Thoracic aorta (tissue), 2 donors: ENCODE measurements at places on chromosomes 3 and 15. TPM values are rescaled to one million over a fixed set of nuclear protein-coding genes. Genes with fewer than 3 reads are reported as not detected.

Gene FAM3D
- total RNA-seq = not detected

Gene FBXL22
- 62.1 TPM for total RNA-seq

Gene EXD1
- not detected for total RNA-seq

Gene MESP2
- not detected for total RNA-seq

Gene NR2E3
- total RNA-seq = 0.27 TPM

Gene SEC62
- total RNA-seq = 49.0 TPM

Gene ERICH6
- not detected for total RNA-seq

Gene SEMA3G
- 16.8 TPM for total RNA-seq

Gene TRH
- not detected for total RNA-seq

Gene GOLGA6L7
- total RNA-seq = not detected

DNA sequence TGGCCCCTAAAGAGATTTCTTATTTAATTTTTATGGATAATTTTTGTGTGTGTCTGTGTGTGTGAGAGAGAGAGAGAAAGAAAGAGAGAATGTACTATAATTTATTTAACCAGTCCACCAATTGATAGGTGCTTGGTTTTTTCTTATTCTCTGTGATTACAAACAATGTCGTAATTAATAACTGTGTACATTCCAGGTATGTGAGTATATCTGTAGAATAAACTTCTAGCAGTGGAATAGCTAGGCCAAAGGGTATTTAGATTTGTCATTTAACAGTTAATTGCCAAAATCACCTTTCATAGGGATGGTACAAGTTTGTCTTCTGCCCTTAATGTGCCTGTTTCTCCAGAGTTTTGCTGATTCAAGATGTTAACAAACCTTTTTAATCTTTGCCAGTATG is 35.3 kb downstream of the FOXL2 start:
- DNase-seq = no peak

GRCh38 chr15:40927873-40928806 is 1.0 kb upstream of the DLL4 start:
- DNase-seq = no peak

DNA sequence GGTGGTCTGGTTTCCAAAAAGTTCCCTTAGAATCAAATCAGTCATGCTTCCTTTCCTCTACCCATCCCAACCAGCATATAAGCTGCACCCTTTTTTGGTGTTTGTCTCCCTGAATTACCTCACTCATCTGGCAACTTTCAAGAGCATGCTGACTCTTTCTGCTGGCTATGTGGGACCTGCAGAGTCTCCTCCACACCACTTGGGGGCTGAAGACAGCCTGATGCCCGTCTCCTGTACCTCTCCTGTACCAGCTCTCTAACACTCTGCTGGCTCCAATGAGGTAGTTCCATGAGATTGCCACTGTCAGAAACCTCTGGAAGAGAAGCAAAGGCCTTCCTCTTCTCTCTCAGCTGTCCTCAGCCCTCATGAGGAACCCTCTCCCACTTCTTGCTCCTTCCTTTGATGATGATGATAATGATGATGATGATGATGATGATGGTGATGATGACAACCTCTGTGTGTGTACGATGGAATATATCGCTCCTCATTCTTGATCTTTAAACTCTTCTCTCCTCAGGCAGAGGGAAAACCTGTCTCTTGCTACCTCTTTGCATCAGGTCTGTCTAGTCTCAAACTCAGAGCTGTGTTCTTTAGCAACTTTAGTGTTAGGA is 257.5 kb downstream of the ZNF621 start:
- no peak for DNase-seq

- DNase-seq = no peak
Measured at GRCh38 chr3:32288819-32289218, 50.3 kb downstream of the CMTM8 start.

DNA sequence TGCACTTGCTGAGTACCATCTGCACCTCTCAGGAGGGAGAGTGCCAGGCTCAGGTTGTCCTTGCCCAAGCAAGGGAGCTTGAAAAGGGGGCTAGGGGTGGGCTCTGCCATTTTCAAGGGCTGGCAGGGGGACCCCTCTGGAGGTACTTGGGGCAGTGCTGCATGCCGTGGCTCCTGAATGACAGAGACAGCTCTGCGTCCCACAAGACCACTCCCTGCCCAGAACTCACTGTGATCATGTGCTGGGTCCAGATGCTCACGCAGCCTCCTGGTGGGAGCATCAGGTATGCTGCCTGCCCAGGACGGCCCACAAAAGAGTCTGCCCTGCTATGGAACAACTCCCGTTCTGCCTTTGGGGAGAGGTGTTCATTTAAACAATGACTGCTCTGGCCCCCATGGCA is 165.2 kb downstream of the GOLGA6L4 start:
- no peak for DNase-seq

DNA sequence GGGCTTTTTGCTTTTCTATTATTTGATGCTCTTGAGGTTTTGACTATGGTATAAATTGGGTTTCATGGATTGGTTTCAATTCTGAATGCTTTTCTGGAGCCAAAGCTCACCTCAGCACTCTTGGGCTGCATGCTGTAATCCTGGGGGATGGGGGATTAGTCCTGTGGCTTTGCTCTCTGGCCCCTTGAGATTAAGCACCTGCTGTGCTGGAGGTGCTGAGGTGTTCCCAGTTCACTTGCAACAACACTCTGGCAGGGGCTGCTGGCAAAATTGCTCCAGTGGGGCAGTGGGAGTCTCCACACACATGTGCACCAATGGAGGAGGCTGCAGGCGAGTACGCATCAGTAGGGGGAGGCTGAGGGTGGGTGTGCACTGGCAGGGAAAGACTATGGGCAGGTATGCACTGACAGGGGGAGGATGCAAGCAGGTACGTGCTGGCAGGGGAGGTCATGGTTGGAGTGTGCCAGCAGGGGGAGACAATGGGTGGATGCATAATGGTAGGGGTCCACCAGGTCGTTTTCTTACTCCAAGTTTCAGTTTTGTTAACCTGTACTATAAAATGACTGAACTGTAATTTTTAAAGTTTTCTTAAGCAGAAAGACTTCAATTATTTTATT is 489.2 kb downstream of the FGF12 start:
- DNase-seq = no peak

DNA sequence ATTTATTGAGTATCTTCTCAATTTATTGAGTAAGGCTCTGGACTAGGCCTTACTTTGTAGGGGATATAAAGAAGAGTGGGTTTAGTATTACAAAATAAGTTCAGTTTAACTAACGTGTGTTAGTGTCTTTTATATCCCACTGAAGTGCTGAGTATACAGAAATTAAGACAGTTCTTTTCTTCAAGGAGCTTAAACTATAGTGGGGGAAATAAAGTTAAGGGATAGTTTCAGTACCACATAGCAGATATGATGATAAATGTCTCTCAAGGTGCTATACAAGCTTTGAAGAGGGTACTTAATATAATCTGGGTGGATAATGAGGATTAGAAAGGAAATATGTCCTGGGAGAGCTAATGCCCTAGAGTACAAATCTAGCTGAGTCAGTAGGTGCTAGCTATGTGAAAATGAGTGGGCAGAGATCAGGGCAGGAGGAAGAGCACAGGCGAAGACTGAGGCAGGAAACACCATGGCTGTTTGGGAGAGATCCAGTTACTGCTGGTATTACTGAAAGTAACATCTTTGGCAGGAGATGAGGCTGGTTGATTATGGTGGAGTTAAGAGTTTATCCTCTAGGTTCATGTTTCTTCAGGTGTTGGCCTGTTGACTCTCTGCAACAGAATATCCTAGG is 46.0 kb downstream of the TEX9 start:
- no peak for DNase-seq

DNA sequence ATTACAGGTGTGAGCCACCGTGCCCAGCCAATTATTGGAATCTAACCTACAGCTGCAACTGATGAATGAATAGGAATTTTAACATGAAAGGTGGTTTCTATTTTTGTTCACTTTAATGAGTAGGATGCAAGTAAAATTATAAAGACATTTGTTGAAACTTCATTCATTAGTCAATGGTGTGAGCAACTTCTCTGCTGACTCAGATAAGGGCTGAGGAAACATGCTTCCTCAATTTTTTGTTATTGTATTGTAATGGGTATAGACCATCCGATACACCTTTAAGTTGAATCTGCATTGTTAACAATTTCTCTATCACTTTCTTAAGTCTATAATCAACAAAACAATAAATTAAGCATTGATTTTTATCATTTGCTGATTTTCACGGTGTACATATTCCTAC is 127.8 kb downstream of the STAG1 start:
- no peak for DNase-seq

- DNase-seq = no peak
Measured at GRCh38 chr3:151265166-151265565, 13.2 kb downstream of the P2RY14 start.

DNA sequence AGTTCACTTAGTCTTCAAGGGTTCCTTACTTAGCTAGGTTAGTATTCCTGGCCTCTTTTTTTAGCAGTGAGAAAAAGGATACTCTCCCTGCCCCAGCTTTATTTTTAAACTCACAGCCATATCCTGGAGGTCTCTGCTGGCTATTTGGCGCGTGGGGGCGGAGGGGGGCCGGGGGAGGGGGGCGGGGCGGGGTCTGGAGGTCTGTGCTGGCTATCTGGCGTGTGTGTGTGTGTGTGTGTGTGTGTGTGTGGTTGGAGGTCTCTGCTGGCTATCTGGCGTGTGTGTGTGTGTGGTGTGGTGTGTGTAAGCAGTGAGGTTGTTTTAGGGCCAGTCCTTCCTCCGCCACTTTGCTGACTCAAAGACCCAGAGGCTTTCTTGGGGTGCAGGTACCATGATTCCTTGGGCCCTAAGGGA is 579 bp upstream of the PLAAT1 start:
- no peak for DNase-seq

DNA sequence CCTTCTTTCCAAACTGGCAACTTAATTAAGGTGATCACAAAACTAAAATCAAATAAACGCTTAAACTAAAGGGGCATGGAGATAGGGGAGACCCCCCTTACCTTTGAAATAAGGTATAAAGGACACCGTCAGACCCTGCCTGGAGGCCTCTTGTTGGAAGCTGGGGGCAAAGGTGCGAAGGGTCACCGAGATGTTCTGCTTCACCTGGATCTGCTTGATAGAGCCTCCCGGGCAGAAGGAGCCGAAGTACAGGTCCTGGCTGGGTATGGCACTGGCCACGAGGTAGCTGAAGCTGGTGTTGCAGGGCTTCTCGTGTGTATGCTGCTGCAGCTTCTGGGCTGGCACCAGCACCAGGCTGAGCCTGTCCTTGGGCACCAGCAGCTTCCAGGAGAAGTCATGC is 53.0 kb downstream of the CDCP1 start:
- DNase-seq = no peak

- no peak for DNase-seq
Measured at GRCh38 chr3:72517336-72517735, 330.9 kb downstream of the SHQ1 start.

DNA sequence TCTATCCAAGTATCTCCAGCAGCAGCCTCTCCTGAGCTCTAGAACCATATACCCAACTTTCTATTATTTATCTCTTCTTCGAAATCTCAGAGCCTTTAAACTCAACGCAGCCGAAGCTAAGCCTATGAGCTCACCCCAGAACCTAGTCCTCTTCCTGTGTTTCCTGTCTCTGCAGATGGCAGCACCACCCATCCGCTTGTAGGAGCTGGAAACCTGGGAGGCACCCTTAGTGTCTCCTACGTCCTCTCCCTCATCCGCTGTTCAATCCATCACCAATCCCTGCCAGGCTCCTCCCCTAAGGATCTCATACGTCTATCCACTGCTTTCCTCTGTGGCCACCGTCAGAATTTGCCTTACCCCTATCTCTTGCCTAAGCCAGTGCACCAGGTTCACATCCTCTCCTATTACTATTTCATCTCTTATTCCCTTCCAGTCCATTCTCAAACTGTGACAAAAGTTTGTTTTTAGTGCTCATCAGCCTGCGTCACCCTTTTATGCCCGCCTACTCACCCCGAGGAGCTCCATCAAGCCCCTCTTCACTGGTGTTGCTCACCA is 9.6 kb downstream of the VGLL4 start:
- no peak for DNase-seq

DNA sequence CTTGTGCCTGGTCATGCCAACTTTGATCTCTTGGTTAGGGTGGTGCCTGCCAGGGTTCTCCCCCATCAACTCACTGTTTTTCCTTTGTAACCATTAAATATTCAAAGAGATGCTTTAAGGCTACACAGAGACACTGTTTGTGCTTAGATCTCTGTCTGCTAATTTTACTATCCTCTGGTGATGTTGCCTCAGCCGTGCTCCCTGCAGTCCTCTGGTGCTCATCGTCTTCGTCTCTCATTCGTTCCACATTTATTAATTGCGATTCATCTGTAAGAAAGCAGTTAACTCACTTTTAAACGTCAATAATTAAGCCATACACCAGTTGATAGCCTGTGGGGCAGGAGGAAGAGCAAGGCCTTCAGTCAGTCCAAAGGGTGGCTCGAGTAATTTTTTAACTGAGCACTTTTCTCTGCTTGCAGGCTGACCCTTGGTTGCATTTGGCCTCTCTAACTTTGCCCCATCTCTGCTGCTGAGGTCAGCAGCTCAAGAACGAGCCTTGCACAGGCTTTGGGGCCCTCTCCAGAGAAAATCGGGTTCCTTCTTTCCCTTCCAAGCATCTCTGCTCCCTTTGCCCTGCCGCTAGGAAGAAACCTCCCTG is 62.9 kb downstream of the KLF15 start:
- DNase-seq = no peak

- no peak for DNase-seq
Measured at GRCh38 chr3:4817128-4817527, 162.1 kb upstream of the BHLHE40 start.

- DNase-seq = no peak
Measured at GRCh38 chr3:89332386-89332785, 225.0 kb downstream of the EPHA3 start.

DNA sequence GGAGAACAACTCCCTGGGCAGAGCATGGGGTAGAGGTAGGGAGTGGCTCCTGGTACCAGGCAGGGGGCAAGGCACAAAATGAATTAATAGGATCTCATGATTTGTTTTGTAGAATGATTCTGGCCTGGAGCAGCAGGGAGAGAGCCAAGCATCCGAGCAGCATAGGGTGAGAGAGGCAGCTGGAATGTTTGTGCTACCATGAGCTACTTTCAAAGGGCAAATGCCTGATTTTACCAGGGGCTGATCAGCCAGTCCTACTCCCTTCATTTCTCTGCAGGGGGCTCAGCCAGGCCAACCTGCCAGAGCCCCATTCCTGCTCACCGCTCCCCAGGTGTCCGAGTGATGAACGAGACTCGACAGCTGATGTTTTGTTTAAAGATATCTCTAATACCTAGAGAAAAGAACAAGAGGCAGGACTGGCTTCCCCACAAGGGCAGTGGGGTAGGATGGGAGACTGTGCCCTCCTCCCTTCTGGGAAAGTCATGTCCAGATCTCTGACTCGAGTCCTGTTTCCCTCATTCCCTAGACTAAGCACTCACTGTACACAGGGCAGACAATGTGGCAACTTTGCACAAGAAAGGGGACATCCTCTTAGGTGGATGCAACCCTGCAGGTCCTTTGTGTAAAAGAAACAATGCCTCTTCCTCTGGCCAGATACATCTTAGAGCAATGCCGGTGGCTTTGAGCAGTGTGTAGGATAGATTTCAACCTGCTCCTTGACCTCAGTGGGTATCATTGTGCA is 12.9 kb downstream of the DUOX2 start:
- no peak for DNase-seq

DNA sequence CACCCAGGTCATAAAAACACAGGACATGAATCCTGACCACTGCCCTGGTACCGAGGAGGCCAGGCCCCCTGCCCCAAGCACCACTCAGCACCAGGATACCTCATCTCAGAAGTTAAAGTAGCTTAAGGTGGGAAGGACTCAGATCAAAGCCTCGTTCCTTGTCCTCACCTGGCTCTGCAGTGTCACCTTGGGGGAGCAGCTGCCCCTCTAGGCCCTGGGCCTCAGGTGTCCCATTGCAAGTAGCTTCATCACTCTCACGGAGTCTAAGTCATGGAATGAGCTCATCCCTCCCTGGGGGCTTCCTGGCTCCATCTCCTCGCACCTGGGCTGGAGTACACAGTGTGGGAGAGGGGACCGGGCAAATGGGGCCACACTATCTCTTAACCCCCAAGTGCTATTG is 148.0 kb downstream of the TPRA1 start:
- DNase-seq = no peak
